ENCODE measurements at places on chromosomes 13 and 19.

- no peak for DNase-seq
Measured at GRCh38 chr13:59000770-59001169, 1163.0 kb downstream of the DIAPH3 start.

DNA sequence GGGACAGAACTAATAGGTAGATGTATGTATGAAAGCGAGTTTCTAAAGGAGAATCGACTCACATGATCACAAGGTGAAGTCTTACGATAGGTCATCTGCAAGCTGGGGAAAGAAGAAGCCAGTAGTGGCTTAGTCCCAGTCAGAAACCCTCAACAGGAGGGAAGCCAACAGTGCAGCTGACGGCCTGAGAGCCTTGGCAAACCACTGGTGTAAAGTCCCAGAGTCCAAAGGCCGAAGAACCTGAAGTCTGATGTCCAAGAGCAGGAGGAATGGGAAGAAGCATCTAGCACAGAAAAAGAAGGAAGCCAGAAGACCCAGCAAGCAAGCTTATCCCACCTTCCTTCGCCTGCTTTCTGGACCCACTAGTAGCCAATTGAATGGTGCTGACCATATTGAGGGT lies 507.6 kb upstream of the ARGLU1 start:
- DNase-seq: no peak

- DNase-seq: no peak
Measured at GRCh38 chr19:18778076-18778389, 13.1 kb downstream of the COMP start.

DNA sequence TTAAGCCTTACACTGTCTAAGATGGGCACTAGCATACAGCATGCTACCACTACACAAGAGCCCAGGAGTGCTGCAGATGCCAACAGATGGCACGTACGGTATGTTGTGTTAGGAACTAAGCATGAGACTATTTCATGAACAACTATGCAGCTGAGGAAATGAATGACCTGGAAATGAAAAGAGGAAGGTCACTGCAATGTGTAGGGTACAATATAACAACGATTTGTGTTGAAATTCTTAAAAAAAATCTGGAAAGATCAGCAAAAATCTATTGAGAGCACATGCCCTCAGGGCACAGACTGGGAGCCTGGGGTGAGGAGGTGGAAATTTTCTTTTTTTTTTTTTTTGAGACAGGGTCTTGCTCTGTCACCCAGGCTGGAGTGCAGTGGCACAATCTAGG lies 14.4 kb downstream of the HAUS8 start:
- no peak for DNase-seq

DNA sequence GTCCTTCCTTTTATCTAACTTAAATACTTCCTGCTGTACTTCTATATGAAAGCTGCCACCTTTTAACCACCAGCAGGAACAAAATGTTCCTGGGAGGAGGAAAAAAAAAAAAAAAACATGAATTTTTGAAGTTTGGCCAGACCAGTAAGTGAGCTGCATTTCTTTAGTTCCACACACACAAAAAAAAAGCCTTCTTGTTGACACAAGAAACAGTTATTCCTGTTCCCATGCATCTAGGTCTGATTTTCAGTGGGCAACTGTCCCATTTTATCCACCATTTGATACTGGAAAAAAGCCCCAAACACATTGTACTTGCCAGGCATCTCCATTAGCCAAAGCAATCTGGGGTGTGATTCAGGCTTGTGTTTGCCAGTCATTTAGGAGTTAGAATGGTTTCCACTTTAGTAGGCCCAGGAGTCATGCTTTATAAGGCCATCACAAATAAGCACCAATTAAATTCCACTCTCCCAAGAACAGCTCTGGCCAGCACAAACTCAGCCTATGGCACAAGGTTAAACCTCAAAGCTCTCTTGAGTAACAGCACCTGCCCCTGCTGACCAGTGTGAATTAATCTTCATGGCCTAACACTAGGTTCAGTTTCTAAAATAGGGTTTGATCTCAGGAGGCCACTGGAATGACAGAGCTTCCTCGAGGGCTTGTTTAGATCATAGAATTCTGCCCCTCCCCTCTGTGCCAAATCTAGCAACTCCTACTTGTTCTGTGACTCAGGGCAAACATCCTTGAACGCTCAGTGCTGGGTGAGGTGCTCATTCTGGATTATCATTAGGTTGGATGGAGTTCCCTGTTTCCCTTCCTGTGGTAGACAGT lies 67.1 kb downstream of the NUFIP1 start:
- peak; percentile 42 for DNase-seq

DNA sequence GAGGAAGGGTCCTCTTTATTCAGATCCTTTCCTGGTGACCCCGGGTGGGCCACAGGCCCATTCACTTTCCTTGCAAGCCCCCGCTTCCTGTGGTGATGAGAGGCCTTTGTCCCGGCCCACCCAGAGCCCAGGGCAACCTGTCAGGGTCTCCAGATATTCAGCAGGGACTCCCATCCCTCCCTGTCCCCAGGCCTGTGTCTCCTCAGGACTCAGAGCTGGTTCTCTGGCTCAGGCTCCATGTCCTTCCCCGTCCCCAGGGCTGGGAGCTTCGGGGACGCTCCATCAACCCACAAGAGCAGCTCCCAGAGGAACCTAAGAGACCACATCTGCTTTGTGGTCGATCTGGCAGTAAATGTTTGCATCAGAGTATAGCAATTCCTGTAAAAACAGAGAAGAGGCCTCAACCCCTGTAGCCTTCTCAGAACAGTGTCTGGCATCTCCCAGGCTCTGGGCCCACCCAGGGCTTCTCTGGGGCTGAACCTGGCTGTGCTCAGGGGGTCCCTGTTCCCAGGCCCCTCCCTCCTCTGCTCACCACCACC lies 7.8 kb downstream of the CEACAM4 start:
- DNase-seq: no peak

GRCh38 chr13:109331011-109331433 lies 455.4 kb downstream of the IRS2 start:
- DNase-seq: no peak

DNA sequence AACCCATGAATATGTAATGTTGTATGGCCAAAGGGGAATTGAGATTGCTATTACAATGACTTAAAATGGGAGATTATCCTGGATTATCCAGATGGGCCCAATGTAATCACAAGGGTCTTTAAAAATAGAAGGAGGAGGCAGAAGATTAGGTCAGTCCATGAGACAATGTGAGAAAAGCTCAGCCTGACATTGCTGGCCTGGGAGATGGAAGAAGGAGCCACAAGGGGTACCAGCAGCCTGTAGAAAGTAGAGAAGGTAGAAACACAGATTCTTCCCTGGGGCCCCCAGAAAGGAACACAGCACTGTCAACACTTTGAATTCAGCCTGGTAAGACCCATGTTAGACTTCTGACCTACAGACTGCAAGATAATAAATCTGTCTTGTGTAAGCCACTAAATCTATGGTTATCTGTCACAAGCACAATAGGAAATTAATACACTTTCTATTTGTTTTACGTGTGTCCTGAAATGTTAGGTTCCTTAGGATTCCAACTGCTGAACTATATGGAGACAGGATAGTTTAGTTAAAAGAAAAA lies 132.9 kb upstream of the SERP2 start:
- DNase-seq: no peak

GRCh38 chr19:31980796-31981195 lies 364.6 kb upstream of the ZNF507 start:
- no peak for DNase-seq

DNA sequence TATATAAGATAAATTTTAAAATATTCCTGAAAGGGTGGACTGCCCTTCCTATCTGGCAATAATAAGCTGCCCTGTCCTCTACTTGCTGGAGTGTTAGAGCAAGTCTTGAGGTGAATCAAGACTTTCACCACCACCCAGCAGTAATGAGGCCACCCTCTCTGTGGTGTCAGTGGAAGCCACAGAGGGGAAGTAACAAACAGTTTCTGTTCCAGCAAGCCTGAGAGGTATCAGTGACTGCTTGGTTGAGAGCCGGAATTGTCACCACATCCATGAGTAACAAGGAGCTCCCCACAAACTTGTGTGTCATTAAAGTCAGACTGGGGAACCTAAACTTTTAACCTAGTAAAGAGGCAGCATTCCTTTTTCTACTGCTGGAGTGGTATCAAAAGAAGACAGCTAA lies 532.7 kb upstream of the SPRY2 start:
- no peak for DNase-seq

GRCh38 chr19:6092329-6093286 lies 17.7 kb downstream of the RFX2 start:
- no peak for DNase-seq

DNA sequence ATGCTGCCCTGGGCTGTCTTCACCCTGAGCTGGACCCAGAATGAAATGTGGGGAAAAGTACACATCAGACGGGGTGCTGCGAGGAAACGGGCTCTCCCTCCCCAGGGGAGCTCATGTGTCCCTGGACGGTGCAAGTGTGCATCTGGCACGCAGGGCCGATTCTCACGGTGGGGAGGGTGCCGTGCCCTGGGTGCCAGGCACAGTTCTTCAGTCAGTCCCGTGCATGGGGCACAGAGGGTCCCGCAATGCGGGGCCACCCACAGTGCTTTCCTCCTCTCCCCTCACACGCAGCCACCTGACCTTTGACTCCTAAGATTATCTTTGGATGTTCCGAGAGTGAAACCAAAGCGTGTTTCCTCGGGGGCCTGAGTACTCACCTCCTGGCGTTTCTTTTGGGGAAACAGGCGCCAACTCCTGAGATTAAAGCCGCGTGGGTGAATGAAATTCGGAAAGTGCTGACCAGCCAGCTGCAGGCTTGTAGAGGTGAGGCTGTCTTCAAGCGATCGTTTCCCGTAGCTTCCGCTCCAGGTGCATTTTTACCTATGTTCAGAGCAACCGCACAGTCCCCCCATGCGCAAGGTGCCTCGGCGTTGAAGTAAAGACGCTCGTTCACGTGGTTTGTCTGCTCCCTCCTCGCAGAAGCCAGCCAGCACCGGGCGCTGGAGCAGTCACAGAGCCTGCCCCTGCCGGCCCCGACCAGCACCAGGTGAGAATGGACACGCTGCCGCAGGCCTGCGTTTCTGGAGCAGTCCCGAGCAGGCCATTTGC lies 17.5 kb upstream of the F7 start:
- no peak for DNase-seq

DNA sequence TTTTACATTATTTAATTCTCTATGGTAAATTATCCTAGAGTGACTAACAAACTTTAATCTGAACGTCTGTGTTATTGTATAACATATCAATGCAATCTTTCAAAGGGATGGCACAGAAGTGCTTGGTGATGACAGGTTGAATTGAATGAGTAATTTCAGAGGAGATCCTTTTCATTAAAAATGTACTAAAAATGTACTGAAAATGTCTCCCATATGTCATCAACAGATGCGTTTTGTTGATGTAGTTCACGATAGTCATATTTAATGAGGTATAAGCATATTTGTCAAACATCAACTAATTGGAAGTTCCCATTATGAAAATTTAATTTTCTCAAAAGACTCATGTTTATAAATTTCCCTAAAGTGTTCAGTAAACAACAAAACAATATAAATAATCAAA lies 1434.7 kb upstream of the PCDH20 start:
- DNase-seq: no peak

GRCh38 chr13:46633416-46633815 lies 80.4 kb downstream of the LRCH1 start:
- no peak for DNase-seq

DNA sequence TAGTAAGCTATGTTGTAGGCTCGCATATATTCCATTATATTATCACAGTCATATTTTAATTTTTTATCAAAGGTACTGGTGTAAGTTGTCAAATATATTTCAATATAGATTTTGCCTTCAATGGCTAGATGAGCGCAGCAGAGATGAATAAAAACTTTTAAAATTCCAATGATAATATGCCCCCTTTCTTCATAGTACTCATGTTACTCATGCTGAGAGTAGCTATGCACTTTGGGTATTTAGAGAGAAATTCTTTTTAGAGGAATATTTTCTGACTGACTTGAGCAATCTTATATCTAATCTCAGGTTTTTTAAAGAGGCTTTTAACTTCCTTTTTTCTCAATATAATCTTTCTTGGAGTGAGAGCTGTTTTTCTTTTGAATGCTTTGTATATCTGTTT lies 11.4 kb downstream of the ZNF254 start:
- DNase-seq: no peak

DNA sequence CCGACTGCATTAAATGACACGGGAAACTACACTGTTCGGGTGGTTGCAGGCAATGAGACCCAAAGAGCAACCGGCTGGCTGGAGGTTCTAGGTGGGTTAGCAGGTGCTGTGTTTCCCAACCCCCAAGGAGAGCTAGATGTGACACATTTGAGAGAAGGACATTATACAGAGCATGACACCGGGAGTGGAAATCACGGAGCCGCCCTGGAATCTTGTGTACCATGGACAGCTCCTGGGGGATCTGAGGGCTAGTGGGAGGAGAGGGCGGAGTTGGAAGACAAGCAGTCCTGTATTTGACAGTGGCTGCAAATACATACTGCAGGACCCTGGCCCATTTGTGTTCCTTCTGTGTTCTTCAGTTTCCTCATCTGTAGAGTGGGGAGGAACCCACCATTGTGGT lies 2.3 kb downstream of the CEACAM18 start:
- DNase-seq: no peak

DNA sequence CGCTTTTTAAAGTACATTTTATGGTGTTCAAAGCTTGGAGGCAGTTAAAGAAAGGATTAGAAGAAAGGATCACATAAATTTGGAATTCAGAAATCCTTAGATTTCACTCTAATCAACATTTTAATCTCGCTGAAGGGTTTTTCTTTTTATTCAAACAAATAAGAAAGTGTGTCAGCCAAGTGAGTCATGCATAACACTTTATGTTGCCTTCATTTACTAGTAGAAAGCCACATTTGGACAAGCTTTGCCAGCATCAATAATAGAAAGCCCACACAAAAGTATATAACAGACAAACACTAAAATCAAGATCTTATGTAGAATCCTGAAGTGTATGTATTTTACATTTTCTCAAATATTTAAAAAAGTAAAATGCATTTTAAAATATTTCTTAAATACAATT lies 154.9 kb upstream of the TRPC4 start:
- DNase-seq: no peak

GRCh38 chr19:33704271-33704670 lies 82.5 kb downstream of the CHST8 start:
- DNase-seq: no peak

DNA sequence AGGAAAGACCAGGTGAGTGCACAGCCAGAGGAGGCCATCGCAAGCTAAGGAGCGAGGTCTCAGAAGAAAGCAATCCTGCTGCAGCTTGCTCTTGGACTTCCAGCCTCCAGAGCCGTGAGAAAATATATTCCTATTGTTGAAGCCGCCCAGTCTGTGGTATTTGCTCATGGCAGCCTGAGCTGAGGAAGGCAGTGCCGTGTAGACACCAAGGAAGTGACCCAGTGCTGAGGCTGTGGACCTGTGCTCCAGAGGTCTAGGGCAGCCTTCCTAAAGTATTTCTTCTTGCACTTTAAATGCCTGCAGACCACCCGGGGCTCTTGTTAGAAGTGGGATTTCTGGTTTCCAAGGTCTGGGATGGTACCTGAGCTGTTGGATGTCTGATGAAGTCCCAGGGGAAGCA lies 158.5 kb upstream of the KL start:
- DNase-seq: no peak

- no peak for DNase-seq
Measured at GRCh38 chr13:41048640-41049039, 12.7 kb upstream of the WBP4 start.

DNA sequence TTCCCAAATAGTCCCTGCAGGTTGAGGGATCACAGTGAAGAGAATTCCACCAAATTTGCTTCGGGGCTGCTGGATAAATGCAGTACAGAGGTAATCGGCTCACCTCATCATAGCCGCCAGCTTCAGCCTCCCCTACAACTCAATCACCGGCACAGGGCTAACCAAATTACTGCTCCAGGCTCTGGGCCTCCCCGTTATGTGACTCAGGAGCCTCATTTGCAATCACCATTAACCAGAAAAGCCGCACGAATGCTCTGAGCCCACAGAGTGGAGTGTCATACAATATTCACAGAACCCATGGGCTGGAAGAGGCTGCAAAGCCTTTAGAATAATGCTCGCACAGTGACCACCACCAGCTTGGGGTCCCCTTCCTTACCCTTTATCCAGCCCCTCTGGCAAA lies 4.9 kb downstream of the SIAH3 start:
- DNase-seq: no peak

Measured in brain pericyte (primary cell).